DMS53 (cell line): ENCODE measurements at places on chromosomes 5 and 9.

GRCh38 chr5:178279723-178280438, 47.3 kb upstream of the PHYKPL start:
- DNase-seq: peak; percentile 81

DNA sequence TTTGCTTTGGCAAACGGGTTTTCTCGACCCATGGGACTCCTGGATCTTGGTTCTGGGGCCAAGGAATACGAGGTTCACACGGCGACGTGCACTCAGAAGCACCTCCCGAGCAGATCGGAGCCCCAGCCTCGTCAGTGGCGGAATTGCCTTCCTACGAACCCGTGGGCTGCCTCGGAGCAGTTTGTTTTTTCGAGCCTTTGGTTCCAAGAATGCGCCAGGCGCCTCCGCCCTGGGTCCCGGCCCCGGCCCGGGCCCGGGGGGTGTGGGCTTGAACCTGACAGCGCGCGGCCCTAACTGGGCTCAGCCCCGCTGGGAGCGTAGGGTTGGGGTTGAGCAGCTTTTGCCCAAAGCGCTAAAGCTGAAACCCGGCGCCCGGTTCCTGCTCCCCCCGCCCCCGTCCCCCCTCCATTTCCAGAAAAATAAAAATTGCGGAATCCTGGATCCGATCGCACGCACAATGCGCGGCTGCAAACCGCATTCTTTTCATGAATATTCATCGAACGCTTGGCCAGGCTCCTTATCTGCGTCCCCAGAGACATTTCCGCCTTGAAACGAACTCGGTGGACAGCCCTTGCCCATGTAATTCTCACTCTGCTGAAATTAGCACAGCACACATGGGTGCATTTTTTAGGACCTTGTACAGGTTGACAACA, 1.0 kb downstream of the BASP1 start:
- DNase-seq: no peak

GRCh38 chr9:122378236-122378635, 7.4 kb downstream of the PTGS1 start:
- no peak for DNase-seq

DNA sequence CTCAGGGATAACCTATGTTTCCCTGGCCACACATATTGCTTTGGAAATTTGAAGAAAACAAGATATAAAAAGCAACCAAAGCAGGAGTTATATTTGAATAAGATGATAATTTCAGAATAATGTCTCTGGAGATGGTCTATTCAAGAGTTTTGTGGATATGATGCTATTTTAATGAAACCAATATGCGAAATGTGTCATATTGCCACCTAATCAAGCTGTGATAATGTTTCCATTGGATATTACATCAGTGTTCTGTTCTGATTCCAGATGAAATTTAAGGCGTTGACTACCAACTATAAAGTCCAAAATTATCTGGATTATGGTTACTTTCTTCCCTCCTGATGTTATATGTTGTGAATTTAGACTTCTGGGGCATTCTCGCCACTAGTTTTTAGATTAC, 27.6 kb upstream of the NUDT12 start:
- no peak for DNase-seq

DNA sequence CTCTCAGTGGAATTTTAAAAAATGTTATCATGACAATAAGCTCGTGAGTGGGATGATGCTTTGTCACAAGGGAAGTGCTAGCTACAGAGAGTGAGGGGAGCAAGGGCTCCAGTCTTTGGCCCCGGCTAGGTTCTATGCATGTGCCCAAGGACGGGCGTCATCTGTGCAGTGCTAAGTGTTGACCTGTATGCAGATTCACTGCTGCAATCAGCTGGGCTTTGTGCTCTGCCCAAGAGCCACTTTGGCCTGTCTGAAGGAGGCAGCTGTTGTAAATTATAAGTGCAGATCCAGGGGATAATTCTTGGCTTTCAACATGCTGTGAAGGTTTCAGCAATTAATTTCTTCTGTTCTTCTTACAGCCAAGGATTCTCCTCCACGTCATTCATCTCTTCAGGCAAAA, 268.6 kb downstream of the PSAT1 start:
- no peak for DNase-seq
